Islet precursor cell (in vitro differentiated cells): ENCODE measurements at places on chromosomes 3 and 15.

- peak; percentile 65 for DNase-seq
Measured at GRCh38 chr15:74040109-74040850, 42.1 kb downstream of the GOLGA6A start.

- no peak for DNase-seq
Measured at GRCh38 chr15:101161656-101162055, 90.2 kb downstream of the CHSY1 start.

DNA sequence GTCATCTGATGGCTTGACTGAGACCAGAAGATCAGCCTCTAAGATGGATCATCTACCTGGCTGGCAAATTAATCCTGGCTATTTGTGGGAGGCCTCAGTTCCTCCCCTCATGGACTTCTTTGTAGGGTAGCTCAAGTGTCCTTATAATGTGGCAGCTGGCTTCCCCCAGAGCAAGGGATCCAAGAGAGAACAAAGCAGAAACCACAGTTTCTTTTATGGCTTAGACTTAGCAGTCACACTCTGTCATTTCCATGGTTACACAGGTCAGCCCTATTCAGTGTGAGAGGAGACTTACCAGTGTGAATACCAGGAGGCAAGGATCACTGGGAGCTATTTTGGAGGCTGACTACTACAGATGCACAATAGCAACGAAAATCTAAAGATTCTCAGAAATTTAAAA lies 15.3 kb upstream of the ARL14 start:
- DNase-seq, result no peak

GRCh38 chr3:128226795-128227395 lies 73.6 kb downstream of the EEFSEC start:
- peak; percentile 80 for DNase-seq

DNA sequence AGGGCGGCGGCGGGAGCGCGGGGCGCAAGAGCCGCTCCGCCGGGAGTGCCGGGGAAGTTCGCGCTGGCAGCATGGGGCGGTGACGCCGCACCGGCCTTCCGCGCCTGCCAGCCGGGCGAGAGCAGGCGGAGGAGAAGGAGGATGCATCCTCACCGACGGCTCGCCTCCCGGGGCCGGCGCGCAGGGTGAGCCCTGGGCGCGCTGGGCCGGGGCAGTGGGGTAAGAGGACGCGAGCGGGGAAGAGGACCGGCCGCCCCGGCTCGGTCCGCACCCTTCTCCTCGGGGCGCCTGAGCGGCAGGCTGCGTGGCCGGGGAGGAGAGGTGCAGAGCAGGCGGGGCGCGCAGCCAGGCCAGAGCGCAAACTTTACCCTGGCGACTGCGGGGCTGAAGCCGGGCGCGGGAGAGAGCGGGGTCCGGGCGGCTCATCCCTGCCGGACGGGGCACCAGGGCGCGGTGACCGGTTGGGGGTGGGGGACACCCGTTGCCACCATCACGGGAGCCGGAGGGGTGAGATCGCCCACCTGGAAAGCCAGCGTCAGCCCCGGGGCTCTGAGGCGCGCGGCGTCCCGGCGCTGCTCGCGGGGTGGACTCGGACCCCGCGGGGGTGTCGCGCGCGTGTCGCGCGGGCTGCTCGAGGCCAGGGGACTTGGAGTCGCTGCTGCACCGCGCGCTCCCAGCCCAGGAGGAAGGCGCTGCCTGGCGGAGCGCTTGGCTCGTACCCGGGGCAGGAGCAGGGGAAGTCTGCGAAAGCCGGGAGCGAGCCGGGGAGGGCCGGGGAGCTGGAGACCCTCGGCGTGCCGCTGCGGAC lies 542 bp downstream of the GABRA5 start:
- no peak for DNase-seq

- DNase-seq, result no peak
Measured at GRCh38 chr3:50950591-50950990, 275.9 kb downstream of the DOCK3 start.

- peak; percentile 80 for DNase-seq
Measured at GRCh38 chr3:149377408-149378364, at the start of gene TM4SF1. Gene TM4SF1, minus strand, starts transcription at chr3:149377649. Its CDS starts 102 bp downstream, at chr3:149377547.

GRCh38 chr3:53803124-53803815 lies 42.9 kb downstream of the CHDH start:
- peak; percentile 58 for DNase-seq

DNA sequence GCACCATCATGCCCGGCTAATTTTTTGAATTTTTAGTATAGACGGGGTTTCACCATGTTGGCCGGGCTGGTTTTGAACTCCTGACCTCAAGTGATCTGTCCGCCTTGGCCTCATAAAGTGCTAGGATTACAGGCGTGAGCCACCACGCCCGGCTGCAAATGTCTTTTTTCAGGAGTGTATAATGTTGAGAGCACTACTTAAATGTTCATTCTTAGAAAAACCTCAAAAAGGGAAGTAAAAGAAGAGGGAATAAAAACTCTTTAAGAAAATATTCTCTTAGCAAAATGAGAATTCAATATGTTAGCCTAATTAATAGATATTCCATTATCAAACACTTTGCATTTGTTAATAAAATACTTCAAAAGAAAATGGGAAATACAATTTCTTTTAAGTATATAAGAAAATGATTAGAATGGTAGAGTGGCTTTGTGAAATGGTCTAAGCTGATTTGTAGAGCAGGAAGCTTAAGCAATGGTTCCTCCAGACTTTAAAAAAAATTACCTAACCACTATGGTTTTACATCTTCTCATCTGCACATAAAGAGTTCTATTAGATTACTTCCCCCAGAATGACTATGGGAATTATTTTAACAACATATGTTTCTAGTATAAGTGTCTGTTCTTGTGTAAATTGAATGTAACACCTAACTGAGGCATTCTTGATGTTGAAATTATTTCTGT lies 226.7 kb upstream of the ALCAM start:
- no peak for DNase-seq

GRCh38 chr3:31878231-31878838 lies 102.7 kb downstream of the OSBPL10 start:
- DNase-seq, result no peak

DNA sequence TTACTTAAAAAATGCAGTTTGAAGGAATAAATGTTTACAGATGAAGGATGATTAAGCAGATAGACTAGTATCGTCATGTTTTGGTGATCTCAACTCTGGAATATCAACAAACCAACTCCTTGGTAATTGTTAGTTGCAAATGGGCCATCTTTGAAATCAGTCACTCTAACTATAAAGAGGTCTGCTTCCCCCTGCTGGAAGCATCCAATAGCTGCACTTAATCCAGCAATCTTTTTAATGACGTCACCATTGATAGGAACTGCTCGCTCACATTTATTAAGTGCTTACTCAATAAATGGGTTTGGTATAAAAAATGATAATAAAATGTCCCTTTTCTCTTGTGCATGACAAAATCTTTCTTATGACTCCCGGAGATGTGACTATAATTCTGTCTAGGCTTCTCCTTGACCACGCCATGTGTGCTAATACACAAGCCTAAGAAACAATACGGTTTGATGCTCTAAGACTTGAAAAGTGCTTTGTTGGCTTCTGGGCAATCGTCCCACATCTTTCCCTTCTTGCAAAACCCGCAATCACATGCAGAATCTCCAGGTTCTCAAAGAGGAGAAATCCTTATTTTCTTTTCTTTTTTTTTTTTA lies 227.6 kb upstream of the POU1F1 start:
- DNase-seq, result no peak

GRCh38 chr3:159219231-159219630 lies 417.4 kb downstream of the MFSD1 start:
- DNase-seq, result no peak

GRCh38 chr15:34154725-34155204 lies 52.9 kb downstream of the PGBD4 start:
- DNase-seq, result peak; percentile 96

DNA sequence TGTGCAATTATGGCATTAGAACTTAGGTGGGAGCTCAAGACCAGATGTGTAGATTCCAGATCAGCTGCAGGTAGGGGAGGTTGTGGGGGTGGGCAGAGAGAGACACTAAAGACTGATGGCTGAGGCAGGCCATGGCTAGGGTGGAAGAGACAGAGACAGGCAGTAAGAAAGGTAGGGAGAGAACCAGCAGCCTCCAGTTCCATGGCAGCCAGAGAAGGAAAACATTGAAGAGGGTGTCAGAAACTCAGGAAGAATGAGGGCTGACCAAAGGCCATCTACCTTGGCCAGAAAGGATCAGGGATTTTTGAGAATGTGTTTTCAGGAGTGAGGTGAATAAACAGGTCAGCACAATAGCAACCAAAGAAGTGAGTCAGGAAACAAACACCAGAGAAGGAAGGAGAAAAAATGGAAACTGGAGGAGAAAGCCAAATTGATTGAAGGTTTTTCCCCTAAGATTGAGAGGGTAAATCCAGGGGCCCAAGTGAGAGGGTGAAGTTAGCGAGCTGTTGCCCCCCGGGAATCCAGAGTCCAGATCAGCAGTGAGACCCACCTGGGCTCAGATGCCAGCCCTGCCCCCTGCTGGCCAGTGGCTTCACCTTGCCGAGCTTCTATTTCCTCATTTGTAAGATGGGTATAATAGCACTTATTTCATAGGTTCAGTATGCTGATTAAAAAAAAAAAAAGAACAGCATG lies 41.0 kb downstream of the ABHD2 start:
- peak; percentile 67 for DNase-seq

- DNase-seq, result no peak
Measured at GRCh38 chr15:74268020-74268419, 31.9 kb downstream of the CCDC33 start.

DNA sequence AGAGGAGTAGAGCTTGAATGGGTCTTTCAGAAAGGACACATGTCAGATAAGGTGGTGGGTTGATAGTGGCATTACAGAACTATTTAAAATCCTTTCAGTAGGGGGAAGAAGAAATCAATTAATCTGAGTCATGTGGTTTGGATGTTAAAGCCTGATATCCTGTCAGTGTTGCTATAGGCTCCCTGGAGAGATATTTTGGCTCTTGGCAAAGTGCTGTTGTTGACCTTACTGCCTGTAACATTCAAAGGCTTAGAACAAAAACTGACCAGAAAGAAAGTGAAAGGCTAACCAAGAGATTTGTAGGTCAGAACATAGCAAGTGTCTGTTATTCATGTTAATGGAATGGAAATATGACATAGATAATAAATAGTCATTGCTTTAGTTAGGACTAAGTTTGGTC lies 552.9 kb downstream of the DIPK2A start:
- DNase-seq, result no peak

DNA sequence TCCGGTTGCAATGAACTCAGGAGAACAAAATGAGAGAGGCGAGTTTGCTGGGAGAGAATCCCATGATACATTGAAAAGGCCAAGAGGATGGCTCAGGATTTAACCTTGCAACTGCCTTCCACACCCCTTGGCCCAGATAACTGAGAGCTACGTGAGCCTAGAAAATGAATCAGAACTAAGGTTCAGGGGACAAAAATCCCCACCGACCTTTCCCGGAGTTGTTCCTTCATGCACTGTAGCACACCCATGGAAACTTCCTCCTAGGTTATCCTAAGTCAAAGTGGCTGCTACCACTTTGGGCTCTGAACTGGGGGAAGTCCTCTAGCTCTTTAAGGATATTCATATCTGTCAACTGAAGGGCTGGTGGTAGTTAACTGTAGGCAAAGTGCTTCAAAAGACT lies 58.3 kb upstream of the SLC4A7 start:
- no peak for DNase-seq

- no peak for DNase-seq
Measured at GRCh38 chr15:73087098-73087497, 34.8 kb downstream of the NEO1 start.

GRCh38 chr3:81048058-81048665 lies 713.3 kb downstream of the GBE1 start:
- DNase-seq, result no peak

- DNase-seq, result no peak
Measured at GRCh38 chr15:57205027-57205855, 171.1 kb upstream of the CGNL1 start.

GRCh38 chr15:63191895-63192618 lies 2.7 kb downstream of the RAB8B start:
- DNase-seq, result no peak

DNA sequence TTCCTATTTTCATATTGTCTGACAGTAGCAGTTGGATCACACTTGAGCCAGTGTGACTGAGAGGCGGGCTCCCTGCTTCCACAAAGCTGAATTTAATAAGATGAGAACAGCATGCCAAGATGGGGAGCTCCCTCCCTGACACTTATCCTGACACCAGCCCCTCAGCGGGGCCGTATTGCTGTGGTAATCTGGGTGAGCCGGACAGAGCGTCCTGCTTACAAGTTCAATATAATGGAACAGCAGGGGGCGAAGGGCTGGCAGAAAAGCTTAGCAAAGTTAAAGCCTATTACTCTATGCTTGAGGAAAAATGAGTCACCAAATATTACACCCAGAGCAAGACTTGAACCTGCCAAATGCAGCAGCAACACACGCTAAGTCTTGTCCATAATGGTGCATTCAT lies 163.8 kb upstream of the CMC1 start:
- peak; percentile 50 for DNase-seq

DNA sequence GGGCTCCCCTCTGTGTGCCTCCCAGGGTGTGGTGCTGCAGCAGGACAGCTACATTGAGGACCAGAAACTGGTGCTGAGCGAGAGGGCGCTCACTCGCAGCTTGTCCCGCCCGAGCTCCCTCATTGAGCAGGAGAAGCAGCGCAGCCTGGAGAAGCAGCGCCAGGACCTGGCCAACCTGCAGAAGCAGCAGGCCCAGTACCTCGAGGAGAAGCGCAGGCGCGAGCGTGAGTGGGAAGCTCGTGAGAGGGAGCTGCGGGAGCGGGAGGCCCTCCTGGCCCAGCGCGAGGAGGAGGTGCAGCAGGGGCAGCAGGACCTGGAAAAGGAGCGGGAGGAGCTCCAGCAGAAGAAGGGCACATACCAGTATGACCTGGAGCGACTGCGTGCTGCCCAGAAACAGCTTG lies 53.7 kb downstream of the KLHL25 start:
- DNase-seq, result no peak

DNA sequence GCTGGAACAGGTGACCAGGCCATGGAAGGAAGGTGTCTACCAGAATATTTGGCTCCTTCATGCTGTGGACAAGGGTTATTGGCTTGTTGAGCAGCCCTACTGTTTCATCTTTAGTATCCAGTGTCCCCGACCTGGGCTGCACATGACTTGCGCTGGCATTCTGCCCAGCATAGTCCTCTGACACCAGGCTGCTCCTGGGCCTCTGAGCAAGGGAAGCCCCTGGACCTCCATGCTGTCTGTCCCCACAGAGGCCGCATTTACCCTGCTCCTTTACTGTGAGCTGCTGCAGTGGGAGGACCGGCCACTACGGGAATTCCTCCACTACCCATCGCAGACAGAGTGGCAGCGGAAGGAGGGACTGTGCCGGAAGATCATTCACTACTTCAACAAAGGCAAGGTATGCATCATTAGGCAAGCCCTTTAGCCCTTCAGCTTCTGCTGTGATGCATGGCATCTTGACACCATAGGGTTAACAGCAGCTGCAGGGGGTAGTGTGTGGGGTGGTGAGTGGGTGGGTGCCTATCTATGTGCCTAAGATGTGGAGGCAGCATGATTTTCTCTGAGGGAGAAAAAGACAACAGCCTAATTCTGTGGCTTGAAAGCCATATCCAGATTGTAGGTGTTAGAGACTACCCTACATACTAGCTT lies 44.0 kb upstream of the MANF start:
- peak; percentile 52 for DNase-seq

DNA sequence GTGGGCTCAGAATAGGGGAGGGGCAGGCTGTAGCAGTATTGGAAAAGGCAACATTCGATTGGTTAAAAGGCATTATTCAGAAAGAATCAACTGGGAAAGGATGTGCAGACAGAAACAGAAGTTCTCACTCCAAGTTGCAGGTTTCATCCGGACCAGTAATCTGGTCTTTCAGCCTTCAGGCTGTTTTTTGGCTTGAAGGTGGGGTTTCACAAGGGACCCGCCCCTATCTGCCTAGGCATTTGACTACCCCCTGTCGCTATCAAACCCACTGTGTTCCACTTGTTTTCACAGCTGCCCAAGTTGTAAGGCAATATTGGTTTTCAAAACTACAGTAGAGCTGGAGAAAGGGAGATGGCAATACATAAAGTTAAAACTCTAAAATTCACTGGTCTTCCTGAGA lies 96.9 kb downstream of the VPS8 start:
- DNase-seq, result peak; percentile 53

GRCh38 chr3:85591451-85591850 lies 632.7 kb downstream of the CADM2 start:
- no peak for DNase-seq
